ENCODE measurements at places on chromosomes 3 and 15.

DNA sequence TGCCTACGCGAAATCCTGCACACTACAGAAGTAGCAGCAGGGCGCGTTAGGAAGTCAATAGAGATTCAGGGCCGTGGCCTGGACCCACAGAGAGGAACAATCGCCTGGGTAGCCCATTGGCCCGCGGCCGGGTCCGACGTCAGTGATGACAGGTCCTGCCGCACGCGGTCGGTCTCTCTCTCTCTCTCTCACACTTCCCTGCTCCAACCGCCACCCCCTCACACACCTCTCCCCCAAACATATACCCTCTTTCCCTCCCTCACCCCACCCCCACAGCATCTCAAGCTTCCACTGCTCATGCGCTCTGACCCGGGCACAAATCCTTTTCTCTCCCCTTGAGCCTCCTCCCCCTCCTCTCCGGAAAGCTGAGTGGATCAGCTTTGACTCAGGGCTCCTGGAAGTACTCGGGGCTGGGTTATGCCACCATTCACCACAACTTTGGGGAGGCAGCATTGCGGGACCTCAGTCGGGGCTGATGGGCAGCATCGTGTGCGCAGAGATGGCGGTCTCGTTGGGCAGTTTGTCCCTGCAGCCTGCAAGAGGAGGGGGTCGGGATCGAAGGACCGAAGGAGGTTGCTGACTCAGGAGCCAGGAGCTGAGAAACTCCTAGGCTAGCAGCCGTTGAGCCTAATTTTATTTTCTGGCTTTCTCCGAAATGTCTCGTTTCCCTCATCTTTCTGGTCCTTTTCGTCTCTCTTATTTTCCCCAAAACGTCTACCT, 9.0 kb downstream of the ZIC4 start:
- no peak for DNase-seq

- DNase-seq, result no peak
Measured at GRCh38 chr3:95408464-95408862, 1345.6 kb downstream of the NSUN3 start.

DNA sequence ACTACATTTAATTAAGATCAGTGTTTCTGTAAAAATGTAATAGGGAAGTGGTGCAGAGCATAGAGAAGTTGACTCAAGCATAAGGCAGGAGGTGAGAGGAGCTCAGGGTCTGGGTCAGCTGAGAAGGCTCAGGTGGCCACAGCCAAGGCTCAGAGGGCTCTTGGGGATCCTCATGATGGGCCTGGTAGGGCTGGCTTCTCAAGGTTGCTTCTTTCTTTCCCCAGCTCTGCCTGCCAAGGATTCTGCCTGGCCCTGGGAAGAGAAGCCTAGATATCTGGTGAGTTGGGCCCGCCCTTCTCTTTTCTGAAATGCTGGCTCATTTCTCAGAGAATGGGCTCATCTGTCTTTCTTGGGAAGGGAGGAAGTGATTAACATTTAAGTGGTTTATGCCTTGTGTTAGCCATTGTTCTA, 6.5 kb downstream of the ZNF589 start:
- peak; percentile 53 for DNase-seq

DNA sequence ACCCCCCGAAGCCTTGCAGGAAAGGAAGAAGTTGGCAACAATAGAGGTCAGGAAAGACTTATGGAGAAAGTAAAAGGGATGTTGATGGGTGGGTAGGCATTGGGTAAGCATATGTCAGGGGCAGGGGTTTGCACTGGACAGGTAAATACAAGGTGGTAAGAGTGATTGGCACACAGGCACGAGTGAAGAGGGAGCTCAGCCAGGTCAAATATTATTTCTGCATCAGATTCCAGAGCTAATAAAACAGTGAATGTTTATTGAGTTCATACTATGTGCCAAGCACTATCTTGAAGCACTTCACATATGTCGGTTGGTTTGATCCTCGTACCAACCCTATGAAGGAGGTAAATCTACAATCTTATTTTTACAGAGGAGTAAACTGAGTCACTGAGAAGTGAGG, 6.6 kb downstream of the CLSTN2 start:
- no peak for DNase-seq

GRCh38 chr3:180433152-180433551, 168.8 kb upstream of the TTC14 start:
- no peak for DNase-seq

DNA sequence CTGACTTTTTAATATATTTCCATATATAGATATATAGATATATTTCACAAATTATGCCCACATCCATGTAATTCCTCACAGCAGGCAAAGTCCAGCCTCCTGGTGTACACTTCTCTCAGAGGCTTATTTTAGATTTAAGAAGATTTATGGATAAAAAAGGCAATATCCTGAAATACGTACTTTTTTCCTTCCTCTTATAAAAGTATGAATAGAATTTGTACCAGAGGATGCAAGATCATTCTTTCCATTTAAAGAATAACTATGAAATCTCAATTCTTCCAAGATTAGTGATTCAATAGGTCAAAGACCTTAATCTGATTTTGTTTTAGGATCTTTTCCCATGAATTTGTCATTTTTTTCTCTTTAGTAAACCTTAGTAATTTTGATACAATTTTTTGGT, 597.9 kb upstream of the TBL1XR1 start:
- no peak for DNase-seq

DNA sequence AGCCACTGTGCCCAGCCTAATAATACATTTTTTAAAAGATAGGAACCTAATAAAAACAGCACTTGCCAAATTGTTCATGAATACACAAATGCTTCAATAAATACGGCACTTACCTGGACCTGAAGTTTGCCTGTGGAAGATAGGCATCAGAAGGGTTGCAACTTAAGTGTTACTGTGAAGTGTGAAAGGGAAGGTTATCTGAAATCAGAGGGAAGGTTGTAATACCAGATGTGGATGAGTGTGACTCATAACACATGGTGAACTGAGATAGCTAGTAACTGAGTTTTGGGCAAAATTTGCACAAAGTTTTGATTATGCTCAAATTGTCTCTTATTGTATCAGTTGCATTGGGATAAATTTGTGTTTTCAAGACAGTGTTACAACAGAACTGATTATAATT, 68.0 kb downstream of the ATP11B start:
- no peak for DNase-seq

DNA sequence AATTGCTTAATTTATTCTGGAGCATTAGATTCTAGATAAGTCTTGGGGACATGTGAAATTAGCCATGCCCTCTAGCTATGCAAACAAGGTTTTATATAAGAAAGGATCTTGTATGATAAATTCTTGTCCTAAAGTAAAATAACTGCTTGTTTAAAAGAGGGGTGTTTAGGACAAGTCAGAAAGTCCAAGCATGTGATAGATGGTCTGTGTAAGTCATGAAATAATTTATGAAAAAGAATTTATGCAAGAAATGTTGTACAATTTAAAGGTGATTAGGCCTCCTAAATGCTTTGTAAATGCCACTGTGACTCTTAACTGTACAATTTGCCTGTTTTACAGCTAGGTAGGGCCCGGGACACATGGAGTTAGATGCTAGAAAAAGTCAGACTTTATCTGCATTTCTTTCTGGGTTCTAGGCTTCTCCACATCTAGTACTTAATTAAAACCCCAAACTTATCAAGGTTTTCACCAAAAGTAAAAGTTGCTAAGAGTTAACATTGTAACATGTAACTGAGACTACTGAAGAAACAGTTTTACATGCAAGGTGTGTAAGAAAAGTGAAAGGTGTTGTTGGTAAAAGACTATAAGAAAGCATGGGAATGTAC, 13.2 kb downstream of the LINS1 start:
- DNase-seq, result no peak

DNA sequence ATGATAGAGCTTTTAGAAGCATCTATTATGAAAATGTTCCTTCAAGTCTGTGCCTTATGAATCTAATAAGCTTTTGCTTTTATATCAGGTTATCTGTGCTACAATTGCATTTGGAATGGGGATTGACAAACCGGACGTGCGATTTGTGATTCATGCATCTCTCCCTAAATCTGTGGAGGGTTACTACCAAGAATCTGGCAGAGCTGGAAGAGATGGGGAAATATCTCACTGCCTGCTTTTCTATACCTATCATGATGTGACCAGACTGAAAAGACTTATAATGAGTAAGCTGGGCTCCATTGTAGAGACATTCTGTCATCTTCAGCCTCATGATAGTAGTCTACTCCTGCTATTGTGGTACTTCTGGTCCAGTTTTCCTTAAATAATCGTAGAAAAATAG, 73.4 kb downstream of the BLM start:
- DNase-seq, result no peak

- no peak for DNase-seq
Measured at GRCh38 chr3:30352410-30353318, 253.7 kb upstream of the TGFBR2 start.

- DNase-seq, result no peak
Measured at GRCh38 chr3:99702953-99703943, 64.9 kb downstream of the COL8A1 start.

DNA sequence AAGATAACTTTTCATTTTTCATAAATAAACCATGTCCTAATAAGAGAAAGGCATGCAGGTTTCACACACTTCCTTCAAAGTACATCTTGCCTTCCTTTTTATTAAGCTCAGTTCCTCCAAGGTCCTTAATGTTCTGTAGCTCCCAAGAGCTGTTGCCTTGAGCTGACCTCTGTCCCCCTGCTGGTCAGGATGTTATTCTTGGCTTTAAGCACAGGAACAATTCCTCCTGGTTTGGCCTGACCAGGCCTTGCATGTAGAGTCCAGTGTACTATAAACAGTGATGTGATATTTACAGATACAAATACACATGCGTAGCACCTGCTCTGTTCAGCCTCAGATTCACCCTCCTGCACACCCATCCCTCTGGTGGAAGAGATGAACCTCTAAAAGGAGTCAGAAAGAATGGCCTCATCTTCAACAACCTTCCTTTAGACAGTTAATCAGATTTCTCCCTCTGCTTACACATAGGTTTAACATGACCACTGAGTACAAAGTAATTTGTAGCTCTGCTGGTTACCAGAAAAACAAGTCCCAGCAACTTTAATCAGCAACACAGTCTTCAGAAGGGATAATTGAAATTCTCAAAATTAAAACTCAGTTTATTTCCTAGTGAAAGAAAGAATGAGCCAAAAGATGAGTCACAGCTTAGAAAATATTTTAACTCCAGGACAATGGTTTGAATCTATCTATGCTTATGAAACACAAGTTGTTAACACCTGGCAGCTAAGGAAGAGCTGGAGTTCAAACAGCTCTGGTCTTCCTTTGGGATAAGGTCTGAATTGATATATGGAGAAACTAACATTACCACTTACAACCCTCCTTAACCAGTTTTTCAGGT, 46.5 kb downstream of the PTPN9 start:
- no peak for DNase-seq

- no peak for DNase-seq
Measured at GRCh38 chr3:137121704-137122314, 164.0 kb downstream of the IL20RB start.

GRCh38 chr3:143348486-143349327, 229.1 kb downstream of the CHST2 start:
- no peak for DNase-seq

DNA sequence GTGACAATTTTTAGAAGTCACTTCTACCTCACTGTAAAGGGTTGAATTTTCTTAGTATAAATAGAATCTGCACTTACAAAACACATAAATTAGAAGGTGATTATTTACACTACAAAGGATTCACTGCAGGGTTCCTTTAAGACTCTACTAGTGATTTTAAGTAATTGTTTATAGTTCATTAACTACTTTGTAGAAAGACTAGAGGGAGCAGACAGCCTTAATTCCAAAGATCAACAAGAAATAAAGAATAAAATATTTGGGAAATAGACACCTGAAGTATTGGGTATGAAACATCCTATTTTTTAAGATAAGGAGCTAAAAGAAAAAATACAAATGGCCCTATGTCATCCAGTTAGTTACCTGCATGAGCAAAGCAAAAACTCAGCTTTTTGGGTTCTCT, 360.5 kb upstream of the ALCAM start:
- DNase-seq, result no peak

GRCh38 chr3:57110798-57111197, 50.3 kb downstream of the SPATA12 start:
- no peak for DNase-seq

GRCh38 chr3:12270976-12271375, 17.9 kb upstream of the PPARG start:
- DNase-seq, result no peak

- DNase-seq, result no peak
Measured at GRCh38 chr15:63140936-63141335, 16.3 kb downstream of the RPS27L start.
